Activated naive CD4-positive, alpha-beta T cell treated with anti-CD3 and anti-CD28 coated beads, Interleukin-2, amount 10 ng/mL, durations not matched to agents 5 hours and 36 hours (primary cell): ENCODE measurements at places on chromosomes 2 and 18. TPM values are rescaled to one million over a fixed set of nuclear protein-coding genes. Genes with fewer than 3 reads are reported as not detected.

Gene SCYGR1
- total RNA-seq = not detected

Gene STAT4
- 166 TPM for total RNA-seq

Gene TNS1
- total RNA-seq = 10.3 TPM

Gene UGT1A5
- not detected for total RNA-seq

Gene AMER3
- total RNA-seq = not detected

Gene SPOPL
- 13.2 TPM for total RNA-seq

Gene RFTN2
- not detected for total RNA-seq

Gene VWC2L
- not detected for total RNA-seq

Gene FASTKD1
- 37.9 TPM for total RNA-seq

Gene NHEJ1
- 16.7 TPM for total RNA-seq

Gene LPIN2
- 97.0 TPM for total RNA-seq

Gene ZNF521
- not detected for total RNA-seq

Gene VIL1
- total RNA-seq = not detected

Gene KIAA2012
- total RNA-seq = not detected

Gene CLHC1
- total RNA-seq = 9.9 TPM

Gene GNLY
- total RNA-seq = 26.4 TPM

Gene CYP27C1
- not detected for total RNA-seq

Gene LBH
- 158 TPM for total RNA-seq

Gene SP140
- total RNA-seq = 86.4 TPM

Gene IL1F10
- total RNA-seq = not detected

Gene VWA3B
- total RNA-seq = not detected

Gene RNF149
- total RNA-seq = 107 TPM

Gene TBR1
- total RNA-seq = 0.18 TPM

Gene NEU4
- total RNA-seq = 0.19 TPM

Gene UGT1A8
- total RNA-seq = not detected

Gene ADAM23
- 0.23 TPM for total RNA-seq

Gene CCDC141
- 11.4 TPM for total RNA-seq

Gene FAM228A
- total RNA-seq = not detected

Gene LIPG
- 0.39 TPM for total RNA-seq

Gene VSNL1
- total RNA-seq = not detected

Gene ESPNL
- total RNA-seq = 0.05 TPM

Gene SERPINB12
- total RNA-seq = not detected
